Cerebellum (tissue), 4 donors: ENCODE measurements at places on chromosomes 16 and 17. TPM values are rescaled to one million over a fixed set of nuclear protein-coding genes. Genes with fewer than 3 reads are reported as not detected.

Gene TNFRSF13B
- total RNA-seq: not detected

Gene CHST4
- not detected for total RNA-seq

Gene LAT
- 1.3 TPM for total RNA-seq

Gene NKD1
- total RNA-seq: 20.2 TPM

Gene PTGES3L
- total RNA-seq: 3.1 TPM

Gene RAB37
- total RNA-seq: 0.82 TPM

Gene DOC2B
- total RNA-seq: 32.5 TPM

Gene UBTF
- 59.0 TPM for total RNA-seq

Gene CES4A
- total RNA-seq: 16.6 TPM

Gene TSC2
- 85.0 TPM for total RNA-seq

Gene ITGAD
- total RNA-seq: not detected

Gene ITGAL
- 1.5 TPM for total RNA-seq

Gene ACE
- 7.3 TPM for total RNA-seq

Gene UBE2O
- 39.6 TPM for total RNA-seq

Gene ZNF205
- total RNA-seq: 11.0 TPM

Gene TNFRSF17
- total RNA-seq: not detected

Gene SLFN12L
- total RNA-seq: 0.09 TPM

Gene SSTR5
- total RNA-seq: not detected

Gene PTX4
- total RNA-seq: not detected

Gene METRN
- 78.9 TPM for total RNA-seq

Gene CLEC10A
- not detected for total RNA-seq

Gene C17orf78
- not detected for total RNA-seq
